Ascending aorta (tissue), 2 donors: ENCODE measurements at places on chromosomes 1 and 21.

DNA sequence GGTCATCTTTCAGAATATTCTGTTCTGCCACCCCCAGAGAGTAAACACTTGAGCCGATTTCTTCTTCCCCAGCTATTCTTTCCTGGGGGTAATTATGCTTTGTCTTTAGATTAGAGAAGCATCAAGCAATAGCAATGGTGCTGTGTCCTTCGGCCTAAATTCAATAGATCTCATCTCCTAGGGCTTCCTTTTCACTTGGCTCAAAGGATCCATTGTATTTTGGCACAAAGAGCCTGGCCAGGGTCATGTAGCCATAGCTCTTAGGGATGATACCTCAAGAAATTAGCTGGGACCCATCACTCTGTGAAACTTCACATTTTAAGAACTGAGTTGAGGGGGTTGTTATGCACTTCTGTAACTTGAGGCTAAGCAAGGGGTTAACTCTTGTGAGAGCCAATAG, 27.0 kb downstream of the MRPS6 start:
- peak overlapping the region; percentile 50 for H3K27ac ChIP-seq
- no peaks in the 10 kb centered on the region for H3K27me3 ChIP-seq
- H3K4me1 ChIP-seq: peaks cover 4% of the 10 kb centered on the region
- DNase-seq: no peak
- peak overlapping the region; percentile 19 for H3K4me3 ChIP-seq

GRCh38 chr1:223339861-223340260, 24.1 kb downstream of the SUSD4 start:
- H3K36me3 ChIP-seq: no peaks in the 10 kb centered on the region
- H3K27ac ChIP-seq: no peak overlapping the region
- H3K4me3 ChIP-seq: no peak overlapping the region
- no peak for DNase-seq
- H3K4me1 ChIP-seq: no peaks in the 10 kb centered on the region

DNA sequence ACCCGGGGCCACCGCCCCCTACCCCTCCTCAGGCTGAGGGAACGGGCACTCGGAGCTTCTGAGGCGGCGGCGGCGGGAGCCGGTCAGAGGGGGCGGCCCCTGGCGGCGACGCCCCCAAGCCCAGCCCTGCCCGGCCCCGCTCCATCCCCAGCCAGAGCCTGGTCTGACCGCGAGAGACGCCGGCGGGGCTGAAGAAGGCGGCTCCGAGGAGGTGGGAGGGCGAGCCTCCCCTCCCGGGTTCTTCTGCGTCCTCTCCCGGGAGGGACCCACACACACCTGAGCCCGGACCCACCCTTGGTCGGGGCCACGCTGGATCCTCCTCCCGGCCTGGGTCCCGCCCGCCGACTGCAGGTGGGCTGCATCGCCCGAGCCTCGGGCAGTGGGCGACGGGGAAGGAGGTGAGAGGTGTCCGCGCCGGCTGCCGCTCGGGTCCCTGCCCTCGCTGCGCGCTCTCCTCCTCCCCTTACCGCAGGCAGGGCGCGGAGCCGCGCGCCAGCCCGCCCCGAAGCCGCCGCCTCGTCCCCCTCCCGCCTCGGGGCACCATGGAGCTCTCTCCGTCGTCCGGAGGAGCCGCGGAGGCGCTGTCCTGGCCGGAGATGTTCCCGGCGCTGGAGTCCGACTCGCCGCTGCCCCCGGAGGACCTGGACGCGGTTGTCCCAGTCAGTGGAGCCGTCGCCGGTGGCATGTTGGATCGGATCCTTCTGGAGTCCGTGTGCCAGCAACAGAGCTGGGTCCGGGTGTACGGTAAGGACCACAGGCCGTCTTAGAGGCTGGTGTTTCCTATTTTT, at the start of gene RASAL2:
TSS of gene RASAL2 (plus strand) at position 154 of the 788 bp plus-strand sequence. CDS start at position 543, 389 bp downstream.
- H3K4me3 ChIP-seq: peak within 1 kb of the TSS; percentile 78
- H3K27me3 ChIP-seq: no peaks in the 10 kb centered on the region
- peaks cover 11% of the 10 kb centered on the region for H3K4me1 ChIP-seq
- no peaks in the 10 kb centered on the region for H3K36me3 ChIP-seq
- peak; percentile 9 for DNase-seq

DNA sequence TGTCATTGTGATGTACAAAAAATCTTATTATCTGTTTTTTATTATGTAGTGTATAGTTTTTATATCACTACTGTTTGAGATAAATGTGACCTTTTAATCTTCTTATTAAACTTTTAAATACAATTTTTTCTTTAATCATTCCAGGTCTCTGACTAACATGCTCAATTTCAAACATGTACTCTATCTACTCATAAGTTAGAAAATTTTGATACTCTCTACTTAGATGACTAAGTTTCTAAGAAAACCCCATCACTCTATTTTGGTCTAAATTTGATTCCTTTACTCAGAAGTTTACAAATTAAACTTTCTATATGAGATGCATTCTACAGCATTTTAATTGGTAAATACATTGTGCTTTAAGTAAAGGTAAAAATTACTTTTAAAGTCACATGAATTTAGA, 544.0 kb downstream of the PTBP2 start:
- no peaks in the 10 kb centered on the region for H3K36me3 ChIP-seq
- no peak for DNase-seq
- H3K27ac ChIP-seq: no peak overlapping the region

- H3K4me3 ChIP-seq: no peak overlapping the region
- H3K27me3 ChIP-seq: no peaks in the 10 kb centered on the region
- no peak overlapping the region for H3K27ac ChIP-seq
- DNase-seq: no peak
Observed at GRCh38 chr21:38858026-38858811, 52.5 kb downstream of the ETS2 start.

- no peaks in the 10 kb centered on the region for H3K36me3 ChIP-seq
- no peak overlapping the region for H3K27ac ChIP-seq
- no peak overlapping the region for H3K4me3 ChIP-seq
- H3K27me3 ChIP-seq: no peaks in the 10 kb centered on the region
Observed at GRCh38 chr21:34814529-34814951, 145.7 kb downstream of the CLIC6 start.

- H3K36me3 ChIP-seq: peaks cover 4% of the 10 kb centered on the region
- H3K27me3 ChIP-seq: no peaks in the 10 kb centered on the region
- no peak overlapping the region for H3K27ac ChIP-seq
- no peak for DNase-seq
- H3K4me1 ChIP-seq: no peaks in the 10 kb centered on the region
- H3K4me3 ChIP-seq: no peak overlapping the region
Observed at GRCh38 chr1:44857446-44857845, 14.4 kb upstream of the PTCH2 start.

DNA sequence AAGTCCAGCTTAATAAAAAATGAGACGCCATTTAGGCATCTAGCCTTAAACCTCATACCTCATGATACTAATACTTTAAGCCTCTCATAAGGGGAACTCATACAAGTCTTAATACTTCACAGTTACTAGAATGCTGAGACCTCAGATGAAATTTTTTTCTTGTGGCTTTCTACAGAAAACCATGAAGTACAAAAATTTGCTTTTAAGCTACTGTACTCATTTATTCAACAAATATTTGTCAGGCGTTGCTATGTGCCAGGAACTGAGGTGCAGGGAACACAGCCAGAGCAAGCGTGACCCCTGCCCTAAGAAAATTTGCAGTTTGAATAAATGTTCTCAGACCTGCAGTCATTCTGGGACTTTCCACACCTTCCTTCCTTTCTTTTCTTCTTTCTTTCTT, 150.6 kb downstream of the MRPL39 start:
- no peaks in the 10 kb centered on the region for H3K36me3 ChIP-seq
- DNase-seq: no peak
- H3K4me1 ChIP-seq: no peaks in the 10 kb centered on the region
- no peak overlapping the region for H3K27ac ChIP-seq
- no peaks in the 10 kb centered on the region for H3K27me3 ChIP-seq

DNA sequence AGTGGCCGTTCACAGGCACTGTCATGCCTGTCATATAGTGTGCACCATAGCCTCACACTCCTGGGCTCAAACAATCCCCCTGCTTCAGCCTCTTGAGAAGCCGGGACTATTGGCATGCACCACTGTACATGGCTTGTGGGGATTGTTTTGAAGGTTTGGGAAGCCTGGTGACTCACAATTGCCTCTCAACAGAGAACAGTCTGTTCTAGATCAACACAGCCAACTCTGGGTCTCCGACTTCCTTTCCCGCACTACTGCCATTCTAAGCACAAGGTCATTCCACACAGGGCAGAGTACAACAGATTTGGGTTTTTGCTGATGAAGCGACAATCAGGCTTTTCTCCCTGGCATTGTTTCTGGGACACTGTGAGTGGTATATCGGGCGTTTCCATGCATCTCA, 15.5 kb upstream of the AHCTF1 start:
- H3K4me3 ChIP-seq: no peak overlapping the region
- no peaks in the 10 kb centered on the region for H3K27me3 ChIP-seq
- DNase-seq: peak; percentile 94
- H3K27ac ChIP-seq: peak overlapping the region; percentile 80

- H3K27me3 ChIP-seq: no peaks in the 10 kb centered on the region
- H3K27ac ChIP-seq: no peak overlapping the region
- H3K4me3 ChIP-seq: no peak overlapping the region
- H3K4me1 ChIP-seq: no peaks in the 10 kb centered on the region
- no peaks in the 10 kb centered on the region for H3K36me3 ChIP-seq
Observed at GRCh38 chr1:180280617-180281016, 50.6 kb downstream of the LHX4 start.

- no peak for DNase-seq
- no peak overlapping the region for H3K27ac ChIP-seq
- H3K27me3 ChIP-seq: no peaks in the 10 kb centered on the region
- H3K36me3 ChIP-seq: no peaks in the 10 kb centered on the region
- H3K4me1 ChIP-seq: no peaks in the 10 kb centered on the region
- no peak overlapping the region for H3K4me3 ChIP-seq
Observed at GRCh38 chr1:75438355-75438754, 172.6 kb downstream of the SLC44A5 start.

- H3K4me1 ChIP-seq: no peaks in the 10 kb centered on the region
- no peak overlapping the region for H3K27ac ChIP-seq
- no peak overlapping the region for H3K4me3 ChIP-seq
- no peak for DNase-seq
- H3K27me3 ChIP-seq: no peaks in the 10 kb centered on the region
Observed at GRCh38 chr1:6125366-6125765, 54.8 kb downstream of the CHD5 start.

GRCh38 chr1:236854605-236854983, 59.5 kb downstream of the MTR start:
- H3K4me1 ChIP-seq: no peaks in the 10 kb centered on the region
- H3K4me3 ChIP-seq: no peak overlapping the region
- peaks cover 35% of the 10 kb centered on the region for H3K36me3 ChIP-seq
- no peaks in the 10 kb centered on the region for H3K27me3 ChIP-seq
- H3K27ac ChIP-seq: no peak overlapping the region
- DNase-seq: no peak

DNA sequence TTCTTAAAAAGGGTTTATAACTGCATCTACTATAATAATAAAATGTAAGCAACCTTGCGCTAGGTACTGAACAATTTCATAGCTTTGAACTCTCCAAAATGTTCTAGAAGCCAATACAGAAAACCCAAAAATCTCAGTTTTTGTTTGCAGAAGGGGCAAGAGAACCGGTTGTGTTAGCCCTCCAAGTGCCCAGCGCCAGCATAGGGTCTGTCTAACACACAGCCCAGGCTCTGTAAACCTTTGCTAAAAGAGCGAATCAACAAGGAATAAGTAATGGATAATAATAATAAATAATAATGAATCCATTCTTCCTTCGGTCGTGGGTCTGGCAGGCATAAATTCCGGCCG, 333 bp upstream of the CHAF1B start:
- no peaks in the 10 kb centered on the region for H3K36me3 ChIP-seq
- peak overlapping the region; percentile 73 for H3K4me3 ChIP-seq
- no peak for DNase-seq
- H3K4me1 ChIP-seq: no peaks in the 10 kb centered on the region

DNA sequence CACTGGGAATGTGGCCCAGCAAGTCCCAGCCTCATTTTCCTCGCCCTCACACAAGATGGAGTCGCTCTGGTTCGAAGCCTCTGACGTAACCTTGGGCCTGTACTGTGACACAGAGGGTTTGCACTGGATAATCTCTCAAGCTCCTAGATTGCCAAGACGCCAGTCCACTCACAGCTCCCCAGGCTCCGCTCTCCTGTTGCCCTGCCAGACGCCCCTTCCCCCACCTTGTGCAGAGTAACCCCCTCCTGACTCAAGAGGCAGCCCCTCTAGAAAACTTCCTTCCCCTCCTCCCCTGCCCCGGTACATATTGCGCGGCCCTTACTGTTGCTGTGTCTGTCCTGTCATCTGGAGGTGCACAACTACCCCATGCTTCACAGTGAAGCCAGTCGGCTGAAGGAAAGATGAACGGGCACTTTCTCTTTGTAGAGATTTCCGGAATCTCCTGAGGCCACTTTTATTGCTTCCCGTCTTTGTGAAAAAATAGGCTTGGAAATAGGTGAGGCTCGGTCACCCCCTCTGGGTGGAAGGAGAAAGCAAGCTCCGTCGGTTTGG, 981 bp upstream of the KIAA1614 start:
- H3K4me3 ChIP-seq: peak overlapping the region; percentile 88
- no peaks in the 10 kb centered on the region for H3K4me1 ChIP-seq
- peaks cover 2% of the 10 kb centered on the region for H3K36me3 ChIP-seq
- H3K27ac ChIP-seq: peak overlapping the region; percentile 86

DNA sequence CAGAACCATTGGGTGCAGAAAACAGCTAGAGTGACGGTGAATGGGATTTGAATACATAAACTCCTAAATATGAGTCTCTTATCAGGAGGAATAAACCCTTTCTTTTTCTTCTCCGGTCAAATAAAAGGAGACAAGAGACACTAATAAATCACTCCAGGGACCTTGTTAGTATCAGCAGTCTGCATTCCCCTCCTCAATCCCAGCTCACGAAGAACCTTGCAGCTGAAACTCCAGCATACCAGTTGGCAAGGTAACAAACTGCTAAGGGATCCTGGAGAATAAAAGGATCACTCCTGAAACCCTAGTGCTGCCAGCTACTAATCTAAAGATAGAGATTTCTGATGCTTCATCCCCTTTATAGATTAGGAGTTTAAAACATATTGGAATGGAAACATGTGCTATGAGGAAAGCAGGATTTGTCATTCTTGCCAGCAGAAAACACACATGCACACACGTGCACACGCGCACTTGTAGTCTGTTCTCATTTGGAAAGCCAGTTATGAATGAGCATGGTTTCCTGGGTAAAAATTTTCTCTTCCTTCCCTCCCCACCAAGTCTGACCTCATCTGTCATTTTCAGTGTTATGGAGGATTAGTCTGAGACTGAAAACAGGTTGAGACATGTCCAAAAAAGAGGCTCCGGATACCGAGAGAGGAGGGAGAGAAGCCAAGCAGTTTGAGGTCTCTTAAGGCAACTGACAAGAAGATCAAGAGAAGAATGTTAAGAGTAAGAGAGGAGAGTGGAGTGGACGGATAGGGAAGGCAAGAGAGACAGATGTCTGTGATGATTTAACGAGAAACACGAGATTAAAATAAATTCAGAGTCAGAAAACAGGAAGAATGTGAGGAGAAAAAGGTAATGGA, 10.9 kb downstream of the IER5 start:
- H3K27ac ChIP-seq: no peak overlapping the region
- no peaks in the 10 kb centered on the region for H3K27me3 ChIP-seq
- no peaks in the 10 kb centered on the region for H3K36me3 ChIP-seq
- H3K4me3 ChIP-seq: no peak overlapping the region

GRCh38 chr1:153277852-153278251, 18.4 kb downstream of the LORICRIN start:
- no peaks in the 10 kb centered on the region for H3K4me1 ChIP-seq
- no peak for DNase-seq
- H3K27me3 ChIP-seq: no peaks in the 10 kb centered on the region
- no peaks in the 10 kb centered on the region for H3K36me3 ChIP-seq
- H3K4me3 ChIP-seq: no peak overlapping the region
